Stimulated activated CD8-positive, alpha-beta memory T cell treated with anti-CD3 and anti-CD28 coated beads, Interleukin-4, amount 100 ng/mL, for 1 hour (primary cell): ENCODE measurements at places on chromosomes 7 and 10.

- no peak for DNase-seq
Measured at GRCh38 chr10:5413012-5413938, 918 bp downstream of the NET1 start.

DNA sequence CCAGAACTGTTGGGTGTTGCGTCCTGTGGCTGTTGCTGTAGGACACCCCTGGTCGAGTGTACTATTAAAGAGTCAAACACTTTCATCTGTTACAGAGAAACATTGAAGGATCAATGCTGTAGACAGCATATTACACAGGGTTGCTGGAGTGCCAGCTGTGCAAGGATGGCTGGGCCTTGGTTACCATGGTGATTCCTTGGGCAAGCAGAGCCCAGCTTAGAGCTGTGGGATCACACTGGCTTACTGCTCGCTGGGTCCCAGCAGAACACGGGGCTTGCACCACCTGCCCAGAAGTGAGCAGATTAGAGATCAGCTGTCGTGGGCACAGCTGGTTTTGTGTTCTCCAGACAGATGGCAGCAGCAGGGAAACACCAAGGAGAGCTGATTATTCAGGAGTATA is 76.0 kb downstream of the GPR141 start:
- DNase-seq: no peak

- no peak for DNase-seq
Measured at GRCh38 chr7:250523-250922, 39.4 kb upstream of the FOXL3 start.

- peak; percentile 99 for DNase-seq
Measured at GRCh38 chr7:158829342-158830210, at the start of gene ESYT2. Gene ESYT2, minus strand, starts transcription at chr7:158829509. Its CDS starts 91 bp downstream, at chr7:158829418.

- no peak for DNase-seq
Measured at GRCh38 chr10:112689327-112690072, 242.5 kb downstream of the VTI1A start.

DNA sequence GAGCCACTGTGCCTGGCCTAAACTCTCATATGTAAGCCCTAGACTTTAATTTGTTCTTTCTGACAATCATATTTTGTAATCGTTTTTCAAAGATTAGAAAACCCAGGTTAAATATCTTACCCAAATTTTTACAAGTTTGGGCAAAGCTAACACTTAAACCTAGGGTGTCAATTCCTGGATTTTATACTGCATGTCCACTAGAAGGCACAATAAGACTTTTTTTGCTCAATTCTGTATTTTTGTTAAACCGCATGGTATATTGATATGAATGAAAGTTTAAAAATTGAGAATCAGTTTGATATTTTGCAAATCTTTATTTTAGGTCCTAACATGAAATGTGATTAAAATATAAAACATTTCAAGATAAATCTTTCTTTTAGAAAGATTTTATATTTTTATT is 29.3 kb downstream of the DYNC2I1 start:
- DNase-seq: no peak

DNA sequence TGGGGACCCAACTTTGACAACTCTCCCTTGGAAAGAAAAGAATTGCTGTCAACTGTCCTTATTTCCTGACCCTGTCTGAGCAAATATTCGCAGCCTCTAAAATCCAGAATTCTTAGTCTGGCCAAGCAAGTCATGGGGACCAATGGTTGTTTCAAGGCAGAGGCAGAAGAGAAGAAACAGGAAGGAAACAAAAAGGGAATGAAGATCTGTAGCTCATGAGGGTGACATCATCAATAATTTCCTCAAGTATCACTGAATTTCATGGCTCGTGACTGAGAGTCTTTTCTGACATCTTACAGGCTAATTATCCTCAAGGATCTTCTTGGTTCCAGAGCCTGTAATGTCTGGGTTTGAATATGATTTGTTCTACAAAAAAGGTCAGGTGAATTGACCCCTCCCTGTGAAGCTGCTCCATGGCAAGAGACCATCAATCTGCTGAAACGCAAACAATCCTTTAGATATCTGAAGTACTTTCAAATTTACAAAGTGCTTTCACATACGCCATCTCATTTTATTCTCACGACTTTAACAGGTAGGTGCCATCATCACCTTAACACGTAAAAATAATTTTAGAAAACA is 5.8 kb downstream of the CDK6 start:
- DNase-seq: no peak

GRCh38 chr7:99624484-99624883 is 7.7 kb downstream of the ZSCAN25 start:
- DNase-seq: peak; percentile 39
